ENCODE measurements at places on chromosomes 16 and 17.

- no peak for DNase-seq
Observed at GRCh38 chr16:35011-35677, 18.3 kb downstream of the POLR3K start.

GRCh38 chr17:68377771-68378267 lies 79.5 kb downstream of the WIPI1 start:
- DNase-seq: no peak

DNA sequence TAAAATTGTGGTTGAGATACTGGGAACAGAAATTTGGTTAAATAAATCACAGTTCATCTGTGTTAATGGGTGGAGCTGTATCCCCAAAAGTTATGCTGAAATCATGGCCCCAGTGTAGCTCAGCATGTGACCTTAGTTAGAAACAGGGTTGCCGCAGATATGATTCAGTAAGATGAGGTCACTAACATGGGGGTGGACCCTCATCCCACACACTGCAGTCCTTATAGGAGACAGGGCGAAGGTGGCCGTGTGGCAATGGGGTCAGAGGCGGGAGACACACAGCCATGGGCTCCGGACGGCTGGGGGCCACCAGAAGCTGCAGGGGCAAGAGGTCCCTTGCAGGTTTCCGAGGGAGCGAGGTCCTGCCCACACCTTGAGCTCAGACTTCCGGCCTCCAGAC lies 10.7 kb downstream of the GALNS start:
- DNase-seq: no peak

- no peak for DNase-seq
Observed at GRCh38 chr17:30391534-30391933, 12.8 kb downstream of the CPD start.

DNA sequence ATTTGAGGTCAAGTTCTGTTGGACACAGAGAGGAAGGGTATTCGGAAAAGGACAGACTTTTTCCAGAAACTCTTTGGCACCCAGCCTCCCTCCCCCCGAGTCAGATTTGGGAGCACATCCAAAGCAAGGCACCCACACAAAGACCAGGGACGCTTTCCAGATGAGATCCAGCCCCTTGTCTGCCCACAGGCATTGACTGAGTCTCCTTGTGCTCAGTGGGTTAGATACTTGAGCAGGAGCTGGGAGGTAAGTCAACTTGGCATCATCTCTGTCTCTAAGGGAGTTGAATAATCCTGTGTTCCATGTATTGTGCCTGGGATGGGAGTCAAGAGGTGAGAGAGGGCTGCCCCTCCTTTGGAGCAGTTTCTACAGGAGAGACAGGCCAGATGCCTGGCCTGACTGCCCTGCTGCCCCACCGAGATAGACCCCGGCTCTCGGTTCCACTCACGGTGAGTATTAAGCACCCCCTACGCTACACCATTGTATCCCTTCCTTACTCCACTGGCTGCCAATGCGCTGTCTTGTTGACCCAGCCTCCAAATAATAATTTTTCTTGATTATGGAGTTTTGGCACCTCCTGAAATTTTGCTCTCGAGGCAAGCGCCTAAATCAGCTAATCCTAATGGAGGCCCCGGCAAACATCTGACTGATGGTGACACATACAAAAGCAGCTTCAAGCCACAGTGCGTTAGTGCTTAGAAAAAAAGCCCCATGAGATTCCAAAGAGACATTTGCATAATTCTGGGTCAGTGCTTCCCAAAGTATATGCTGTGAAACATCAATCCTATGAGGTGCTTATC lies 29.6 kb upstream of the MAP3K14 start:
- DNase-seq: no peak

- no peak for DNase-seq
Observed at GRCh38 chr16:280552-280951, at the start of gene ARHGDIG. Gene ARHGDIG (plus strand): TSS chr16:280591. CDS start chr16:280681, 90 bp downstream.

- DNase-seq: no peak
Observed at GRCh38 chr17:40809721-40810421, 10.1 kb upstream of the KRT28 start.

DNA sequence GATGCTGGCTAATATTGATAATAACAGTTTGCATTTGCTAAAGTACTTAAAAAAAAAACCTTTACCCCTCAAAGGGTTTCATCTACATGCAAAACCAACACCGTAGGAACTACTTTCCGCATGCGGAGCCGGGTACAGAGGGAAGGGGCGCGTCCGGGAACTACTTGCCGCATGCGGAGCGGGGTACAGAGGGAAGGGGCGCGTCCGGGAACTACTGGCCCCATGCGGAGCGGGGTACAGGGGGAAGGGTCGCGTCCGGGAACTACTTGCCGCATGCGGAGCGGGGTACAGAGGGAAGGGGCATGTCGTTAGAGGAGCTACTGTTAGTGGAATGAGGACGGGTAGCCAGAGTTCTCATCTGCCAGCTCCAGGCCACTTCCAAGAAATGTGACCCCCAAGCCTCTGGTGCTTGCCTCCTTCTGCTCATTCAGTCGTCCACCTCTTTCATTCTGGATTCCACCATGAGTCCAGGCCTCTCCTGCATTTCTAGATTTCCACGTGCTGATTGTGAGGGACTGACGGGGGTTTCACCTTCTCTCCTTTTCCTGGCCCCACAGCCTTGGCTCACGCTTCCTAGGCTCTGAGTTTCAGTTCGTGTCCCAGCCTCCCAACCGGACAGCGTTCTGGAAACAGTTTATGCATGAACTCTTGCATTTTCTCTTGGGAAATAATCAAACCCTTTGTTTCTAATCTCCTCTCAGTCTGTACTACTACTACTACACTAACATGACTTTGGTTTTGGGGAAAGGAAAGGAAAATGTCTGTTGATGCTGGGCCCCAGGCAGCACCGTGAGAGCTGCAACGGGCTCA lies 26.9 kb downstream of the MINK1 start:
- DNase-seq: no peak

DNA sequence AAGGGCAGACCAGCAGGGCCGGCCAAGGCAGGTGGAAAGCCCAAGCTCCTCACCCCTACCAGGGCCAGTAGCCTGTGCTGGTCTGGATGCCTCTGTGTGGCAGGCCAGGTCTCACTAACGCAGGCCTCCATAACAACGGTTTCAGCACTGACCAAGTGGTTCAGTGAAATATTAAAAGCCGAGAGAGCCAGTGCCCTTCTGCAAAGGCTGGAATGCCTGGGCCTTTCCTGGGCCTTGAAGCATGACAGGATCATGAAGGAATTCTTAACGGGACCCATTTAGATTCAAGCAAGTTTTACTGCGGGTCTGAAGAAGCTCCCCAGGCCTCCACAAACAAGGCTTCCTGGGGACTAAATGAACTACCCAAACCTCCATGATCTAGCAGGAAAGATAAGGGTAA lies 16.3 kb downstream of the ADAD2 start:
- no peak for DNase-seq

GRCh38 chr17:57747221-57748017 lies 2.3 kb upstream of the CCDC182 start:
- peak; percentile 5 for DNase-seq

DNA sequence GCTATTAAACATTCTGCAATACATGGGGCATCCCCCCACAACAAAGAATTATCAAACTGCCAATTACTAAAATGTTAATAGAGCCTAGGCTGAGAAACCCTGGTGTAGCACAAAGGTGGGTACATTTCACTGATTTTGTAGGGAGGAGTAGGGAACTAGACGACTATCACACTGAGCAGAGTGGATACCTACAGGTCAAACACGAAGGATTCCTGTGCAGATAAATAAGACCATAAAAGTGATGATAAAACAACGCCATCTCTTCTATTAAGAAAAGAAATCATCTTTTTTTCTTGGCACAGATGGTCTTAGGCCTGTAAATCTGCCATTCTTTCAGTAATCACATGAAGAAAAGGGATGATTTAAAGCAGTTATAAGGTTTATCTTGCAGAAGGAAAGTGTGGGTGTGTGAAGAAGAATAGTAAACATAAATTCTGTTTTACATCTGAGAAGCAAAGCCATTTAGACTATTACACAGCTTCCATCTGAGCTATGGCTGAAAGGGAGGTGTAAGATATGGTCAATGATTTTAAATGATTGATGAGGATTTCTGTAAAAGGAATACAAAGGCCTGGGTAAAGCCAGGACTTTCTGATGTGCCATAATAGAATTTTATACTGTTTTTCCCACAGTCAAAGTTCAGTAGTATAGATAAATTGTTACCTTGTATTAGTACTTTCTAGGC lies 429.4 kb upstream of the GOT2 start:
- no peak for DNase-seq

DNA sequence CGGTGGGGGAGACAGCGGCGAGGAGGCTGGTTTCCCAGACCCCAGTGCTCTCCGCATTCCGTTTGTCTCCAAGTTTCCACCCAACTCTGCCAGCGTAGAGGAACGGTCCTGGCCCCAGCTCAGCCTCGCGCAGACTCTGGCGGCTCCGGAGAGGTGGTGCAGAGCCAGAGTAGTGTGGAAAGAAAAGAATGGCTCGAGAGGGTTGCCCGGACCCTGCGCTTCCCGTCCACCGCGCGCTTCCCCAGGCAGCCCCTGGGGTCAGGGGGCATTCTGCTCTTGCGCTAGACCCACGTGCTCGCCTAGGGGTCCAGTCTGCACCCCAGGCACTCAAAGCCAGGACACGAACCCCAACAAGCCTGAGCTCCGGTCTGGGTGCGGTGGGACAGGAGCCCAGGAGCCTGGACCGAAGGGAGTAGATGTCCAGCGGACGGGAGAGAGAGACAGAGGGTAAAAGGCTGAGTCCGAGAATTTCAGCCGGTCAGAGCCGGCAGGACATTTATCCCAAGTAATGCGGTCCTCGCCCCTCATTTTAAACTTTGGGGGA lies 3.8 kb downstream of the PMP22 start:
- DNase-seq: no peak
